ENCODE measurements at places on chromosomes 16 and 17.

DNA sequence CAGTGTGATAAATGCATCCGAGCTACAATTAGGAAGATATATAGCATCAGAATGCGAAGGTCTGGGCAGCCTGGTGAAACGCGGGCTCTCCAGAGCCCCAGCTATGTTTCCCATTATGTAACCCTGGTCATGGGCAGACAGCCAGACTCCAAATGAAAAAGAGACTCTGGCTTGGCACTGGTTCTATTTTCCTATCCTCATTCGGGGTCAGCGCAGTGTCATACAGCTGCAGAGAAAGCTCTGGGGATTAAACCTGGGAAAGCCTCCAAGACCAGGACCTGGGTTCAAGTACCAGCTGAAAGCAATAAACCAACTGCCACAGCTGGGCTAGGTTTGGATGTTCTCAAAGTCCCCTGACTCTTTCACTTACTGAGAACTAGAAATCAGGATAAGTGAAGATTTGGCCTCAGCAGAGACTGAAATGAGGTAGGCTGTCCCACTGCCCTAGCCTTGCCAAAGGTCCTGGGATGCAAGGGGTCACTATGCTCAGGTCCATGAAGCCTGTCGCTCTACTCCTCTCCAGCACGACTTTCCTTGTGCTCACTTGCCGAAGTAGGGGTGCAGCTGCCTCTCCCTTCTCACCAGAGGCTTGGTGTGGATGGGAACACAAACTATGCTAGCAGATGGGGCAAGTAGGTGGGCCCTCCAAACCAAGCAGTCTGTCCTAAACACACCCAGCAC, 123.8 kb downstream of the SMG6 start:
- DNase-seq, result peak; percentile 91

DNA sequence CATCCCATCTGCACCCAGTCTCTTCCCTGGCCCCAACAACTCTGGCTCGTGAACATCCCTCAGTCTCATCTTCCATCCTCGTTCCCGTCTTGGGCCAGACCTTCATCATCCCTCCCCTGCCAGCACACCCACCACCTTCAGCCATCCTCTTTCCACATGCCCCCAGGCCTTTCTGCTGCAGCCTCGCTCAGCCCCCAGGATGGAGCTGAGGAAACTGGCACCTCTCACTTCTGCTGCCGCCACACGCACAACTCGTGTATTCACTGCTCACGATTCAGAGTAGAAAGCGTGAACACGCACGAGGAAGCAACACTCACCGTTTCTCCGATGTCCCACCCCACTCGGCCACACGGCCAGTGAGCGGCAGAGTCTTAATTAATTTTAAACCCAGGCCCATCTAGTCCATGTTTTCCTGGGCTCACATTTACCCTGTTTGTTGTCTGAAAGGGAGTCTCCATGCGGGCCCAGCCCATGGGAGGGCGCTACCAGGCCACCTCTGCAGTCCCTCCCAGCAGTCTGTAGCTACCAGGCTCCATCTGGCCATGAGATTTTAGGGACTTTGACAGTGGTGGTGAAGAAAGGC, 12.5 kb downstream of the C16orf90 start:
- no peak for DNase-seq

GRCh38 chr17:44775838-44776621, 17.2 kb downstream of the ADAM11 start:
- no peak for DNase-seq

DNA sequence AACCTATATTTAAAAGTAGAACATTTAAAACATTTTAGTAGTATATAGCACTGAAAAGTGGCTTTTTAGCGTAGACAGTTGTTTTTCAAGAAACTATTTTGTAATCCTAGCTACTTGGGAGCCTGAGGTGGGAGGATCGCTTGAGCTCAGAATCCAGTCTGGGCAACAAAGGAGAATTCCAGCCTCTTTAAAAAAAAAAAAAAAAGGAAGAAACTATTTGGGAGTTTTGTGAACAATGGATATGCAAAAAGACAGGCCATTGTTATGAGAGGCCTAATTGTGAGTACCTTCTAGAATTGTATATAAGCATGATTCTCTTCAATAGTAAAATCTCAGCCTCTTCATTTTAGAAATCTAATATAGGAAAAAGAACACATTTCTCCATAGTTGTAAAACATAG, 17.6 kb downstream of the OMG start:
- no peak for DNase-seq

- DNase-seq, result no peak
Observed at GRCh38 chr17:30780343-30780742, 44.1 kb downstream of the CRLF3 start.

DNA sequence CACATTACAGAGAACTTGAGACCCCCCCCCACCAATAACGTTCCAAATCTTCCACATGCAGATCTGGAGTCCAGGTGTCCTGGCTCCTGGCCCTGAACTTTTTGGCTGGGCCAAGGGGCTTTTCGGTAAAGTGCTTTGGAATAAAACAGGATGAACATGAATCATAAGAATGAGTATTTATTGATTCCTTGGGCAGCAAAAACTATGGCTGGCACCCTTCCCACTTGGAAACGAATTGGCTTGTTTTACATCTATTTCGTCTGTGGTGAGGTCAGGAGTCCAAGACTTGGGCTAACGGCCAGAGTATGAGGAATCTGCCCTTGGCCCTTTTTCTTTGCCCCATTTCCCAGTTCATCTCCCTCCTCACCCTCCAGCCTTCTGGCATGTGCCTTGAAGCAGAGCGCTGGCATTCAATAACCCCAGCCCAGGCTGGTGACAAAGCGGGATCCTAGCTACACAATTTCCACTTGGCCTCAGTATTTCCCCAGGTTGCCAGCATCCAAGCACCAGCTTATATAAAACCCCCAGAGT, 4.1 kb upstream of the UBTF start:
- no peak for DNase-seq

DNA sequence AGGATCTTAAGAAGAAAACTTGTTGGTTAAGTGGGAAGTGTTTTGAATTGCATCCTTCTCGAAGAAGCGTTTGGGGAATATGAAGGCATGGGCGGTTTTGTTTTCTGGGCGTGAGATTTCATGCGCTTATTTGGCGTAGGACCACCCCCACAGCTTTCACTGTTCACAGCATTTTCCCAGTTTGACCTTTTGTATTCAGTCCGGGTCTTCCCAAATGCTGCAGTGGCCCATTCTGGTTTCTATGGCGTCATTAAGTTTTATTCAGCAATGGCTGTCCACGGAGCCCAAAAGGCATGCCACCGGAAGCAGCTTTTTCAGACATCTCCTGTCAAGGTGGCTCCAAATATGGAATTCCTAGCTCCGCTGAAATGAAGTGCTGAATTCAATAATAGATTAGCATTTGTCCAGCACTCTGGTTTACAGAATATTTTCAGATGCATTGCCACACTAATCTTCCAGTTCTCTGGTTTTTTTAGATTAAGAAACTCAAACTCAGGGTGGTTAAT, 90.6 kb upstream of the FBXO47 start:
- no peak for DNase-seq

- no peak for DNase-seq
Observed at GRCh38 chr17:81282141-81282540, 13.0 kb downstream of the SLC38A10 start.

- DNase-seq, result peak; percentile 72
Observed at GRCh38 chr16:4011225-4011939, 104.9 kb downstream of the ADCY9 start.

DNA sequence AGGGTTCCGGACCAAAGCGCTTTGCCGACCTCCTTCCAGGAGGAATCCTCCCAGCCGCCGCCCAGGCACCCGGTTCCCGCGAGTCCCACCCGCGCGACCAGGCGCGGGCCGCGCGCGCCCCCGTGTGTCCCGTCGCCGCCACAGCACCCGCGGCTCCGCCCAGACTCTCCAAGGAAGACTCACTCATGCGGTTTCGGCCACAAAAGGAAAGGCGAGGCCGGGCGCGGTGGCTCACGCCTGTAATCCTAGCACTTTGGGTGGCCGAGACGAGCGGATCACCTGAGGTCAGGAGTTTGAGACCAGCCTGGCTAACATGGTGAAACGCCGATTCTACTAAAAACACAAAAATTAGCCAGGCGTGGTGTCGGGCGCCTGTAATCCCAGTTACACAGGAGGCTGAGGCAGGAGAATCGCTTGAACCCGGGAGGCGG, 3.5 kb upstream of the PKMYT1 start:
- DNase-seq, result peak; percentile 88

DNA sequence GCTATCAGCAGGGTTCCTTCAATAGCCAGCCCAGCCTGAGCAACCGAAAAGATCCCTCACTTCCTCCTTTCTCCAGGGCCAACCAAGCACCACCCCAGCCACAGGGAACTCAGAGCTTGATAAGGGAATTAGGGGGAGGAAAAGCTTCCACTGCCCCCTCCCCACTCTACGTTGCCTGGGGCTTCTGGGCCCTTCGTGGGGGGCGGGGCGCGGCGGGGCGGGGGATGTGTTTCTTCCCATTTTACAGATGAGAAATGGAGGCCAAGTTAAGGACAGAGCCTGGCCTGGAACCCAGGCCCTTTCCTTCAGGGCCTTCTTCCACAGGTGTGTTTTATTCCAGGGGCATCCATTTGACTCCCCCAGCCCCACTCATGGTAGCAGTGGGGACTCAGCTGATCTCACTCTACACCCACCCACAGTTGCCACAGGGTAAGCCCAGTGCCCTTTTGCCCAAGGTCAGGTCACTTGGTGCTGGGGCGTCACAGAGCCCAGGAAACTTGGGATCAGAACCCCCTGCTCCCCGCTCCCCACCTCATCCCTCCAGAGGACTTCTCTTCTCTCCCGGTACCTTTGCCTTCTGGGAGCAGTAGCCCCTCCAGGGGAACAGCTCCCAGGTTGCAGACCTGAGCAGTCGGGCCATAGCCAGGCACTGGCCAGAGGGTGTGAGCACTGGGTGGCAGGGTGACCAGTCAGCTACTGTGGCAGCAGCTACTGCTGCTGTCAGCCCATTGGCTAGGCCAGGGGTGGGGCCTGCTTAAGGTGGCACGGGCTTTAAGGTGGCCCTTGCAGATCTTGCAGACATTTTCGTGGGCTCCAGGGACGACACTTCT, at the start of gene LDHD:
TSS of gene LDHD (minus strand) at position 700 of the 830 bp plus-strand sequence. CDS start at position 640, 60 bp downstream.
- no peak for DNase-seq
